ENCODE measurements at places on chromosomes 7 and 10.

DNA sequence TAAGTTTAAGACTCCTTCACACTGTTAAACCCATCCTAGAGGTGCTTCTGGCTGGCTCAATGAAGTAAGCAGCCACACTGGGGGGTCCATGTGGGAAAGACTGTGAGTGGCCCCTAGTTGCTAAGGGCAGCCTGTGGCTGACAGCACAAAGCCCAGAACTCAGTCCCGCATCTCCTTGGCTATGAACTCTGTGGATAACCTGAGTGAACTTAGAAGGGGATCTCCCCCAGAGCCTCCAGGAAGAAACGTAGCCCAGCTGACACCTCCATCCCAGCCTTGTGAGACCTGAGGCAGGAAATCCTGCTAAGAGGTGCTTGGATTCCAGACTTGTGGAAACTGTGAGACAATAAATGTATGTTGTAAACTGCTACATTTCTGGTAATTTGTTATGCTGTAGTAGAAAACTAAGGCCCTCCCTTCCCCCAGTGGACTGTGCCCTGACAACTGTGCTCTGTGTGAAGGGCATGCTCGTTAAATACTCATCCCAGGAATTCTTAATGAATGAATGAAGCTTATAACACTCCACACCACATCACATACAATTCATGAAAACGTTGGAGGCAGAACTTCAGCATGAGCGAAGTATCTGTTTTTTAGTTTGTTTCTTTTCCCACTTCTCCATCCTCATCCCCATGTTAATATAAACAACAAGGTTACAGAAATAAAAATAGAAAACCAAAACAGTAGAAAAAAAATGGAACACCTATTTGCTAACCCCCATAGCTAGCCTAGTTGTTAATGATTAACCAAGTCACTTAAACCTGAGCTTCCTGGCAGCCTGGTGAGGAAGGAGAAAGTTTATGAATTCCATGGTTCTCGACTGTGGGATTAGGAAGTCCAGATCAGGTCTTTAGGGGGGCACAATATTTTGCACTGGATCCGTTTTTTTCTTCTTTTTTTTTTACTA, 36.8 kb upstream of the AOAH start:
- no peak for DNase-seq

DNA sequence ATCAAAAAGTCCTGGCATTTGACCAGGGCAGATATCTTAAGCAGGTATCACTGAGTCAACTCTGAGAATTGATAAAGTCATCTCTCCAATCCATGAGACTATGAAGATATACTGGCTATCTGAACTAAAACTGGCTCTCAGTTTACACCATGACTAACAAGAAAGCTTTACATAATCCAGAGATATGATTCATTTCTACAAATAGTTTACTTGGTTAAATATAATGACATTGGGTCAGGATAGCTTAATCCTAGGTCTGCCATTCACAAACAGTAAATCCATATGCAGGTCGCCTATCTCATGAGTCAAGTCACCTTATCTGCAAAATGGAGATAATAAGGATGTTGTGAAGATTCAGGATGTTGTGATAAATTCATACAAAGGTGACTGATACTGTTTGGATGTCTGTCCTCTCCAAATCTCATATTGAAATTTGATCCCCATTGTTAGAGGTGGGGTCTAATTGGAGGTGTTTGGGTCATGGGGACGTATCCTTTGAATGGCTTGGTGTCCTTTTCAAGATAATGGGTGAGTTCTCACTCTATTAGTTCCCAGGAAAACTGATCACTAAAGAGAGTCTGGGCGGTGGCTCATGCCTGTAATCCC, 117.4 kb downstream of the JMJD1C start:
- DNase-seq: no peak

DNA sequence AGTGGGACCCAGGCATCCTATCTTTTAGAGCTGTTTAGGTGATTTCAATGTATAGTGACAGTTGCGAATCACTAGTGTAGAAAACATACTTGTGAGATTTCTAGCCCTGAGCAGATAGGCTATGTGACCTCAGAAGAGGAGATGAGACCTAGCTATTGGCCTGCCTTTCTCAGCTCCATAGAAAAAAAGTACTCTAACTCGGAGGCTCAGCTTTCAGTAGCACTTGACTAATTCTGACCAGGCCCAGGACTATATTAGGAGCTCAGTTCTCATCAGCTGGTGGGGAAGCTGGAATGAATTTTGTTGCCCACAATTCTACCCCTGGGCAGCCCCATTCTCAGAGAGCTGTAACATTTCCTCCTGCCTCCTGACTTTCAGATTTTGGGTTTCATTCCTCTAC, 179.9 kb upstream of the NAMPT start:
- no peak for DNase-seq

DNA sequence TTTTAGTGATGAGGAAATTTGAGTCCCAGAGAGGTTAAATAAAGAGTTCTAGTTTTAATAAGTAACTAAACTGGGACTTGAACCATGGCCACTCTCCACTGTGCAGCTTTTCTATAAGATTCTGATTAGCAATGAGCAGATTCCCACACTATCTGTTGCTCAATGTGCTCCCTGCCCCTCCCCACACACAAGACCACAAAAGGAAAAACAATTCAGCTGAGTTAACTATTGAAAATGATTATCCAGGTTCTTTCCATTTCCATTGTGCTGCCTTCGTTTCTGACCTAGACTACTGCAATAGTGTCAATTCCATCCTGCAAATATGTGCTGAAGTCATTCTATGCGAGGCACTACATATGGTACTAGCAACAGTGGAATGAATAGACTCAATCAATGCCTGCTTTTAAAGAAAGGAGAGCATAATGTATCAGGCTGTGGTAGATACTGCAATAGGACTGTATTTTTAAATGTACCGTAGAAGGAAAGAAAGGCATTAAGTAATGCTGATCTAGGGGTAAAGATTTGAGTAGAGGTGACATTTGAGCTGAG, 97.0 kb downstream of the SEMA3C start:
- DNase-seq: no peak

Data from HAP-1 (cell line).